Central memory CD4-positive, alpha-beta T cell (primary cell): ENCODE measurements at places on chromosomes 4 and X.

DNA sequence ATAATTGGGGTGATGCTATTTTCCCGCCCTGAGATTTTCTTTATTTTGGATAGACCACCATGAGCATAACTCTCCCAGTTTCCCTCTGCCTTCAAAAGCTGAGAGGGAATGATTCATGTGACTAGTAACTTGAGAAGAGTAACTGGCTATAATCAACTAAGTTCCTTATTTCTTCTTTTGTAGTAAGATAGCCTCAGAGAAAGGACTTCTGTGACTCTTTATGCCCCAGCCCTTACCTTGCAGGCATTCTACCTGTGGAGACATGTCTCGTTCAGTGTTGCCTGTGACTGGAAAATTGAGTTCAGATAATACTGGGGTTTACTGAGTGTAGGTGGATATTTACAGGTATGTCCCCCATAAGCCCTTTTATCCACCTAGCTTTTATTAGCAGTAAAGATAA lies 715.4 kb upstream of the HS3ST1 start:
- DNase-seq = no peak

GRCh38 chrX:103183912-103184311 lies 31.0 kb upstream of the BEX4 start:
- no peak for DNase-seq

GRCh38 chr4:3666263-3666662 lies 99.9 kb upstream of the ADRA2C start:
- DNase-seq = no peak

GRCh38 chr4:109390115-109390768 lies 43.4 kb upstream of the SEC24B start:
- no peak for DNase-seq

DNA sequence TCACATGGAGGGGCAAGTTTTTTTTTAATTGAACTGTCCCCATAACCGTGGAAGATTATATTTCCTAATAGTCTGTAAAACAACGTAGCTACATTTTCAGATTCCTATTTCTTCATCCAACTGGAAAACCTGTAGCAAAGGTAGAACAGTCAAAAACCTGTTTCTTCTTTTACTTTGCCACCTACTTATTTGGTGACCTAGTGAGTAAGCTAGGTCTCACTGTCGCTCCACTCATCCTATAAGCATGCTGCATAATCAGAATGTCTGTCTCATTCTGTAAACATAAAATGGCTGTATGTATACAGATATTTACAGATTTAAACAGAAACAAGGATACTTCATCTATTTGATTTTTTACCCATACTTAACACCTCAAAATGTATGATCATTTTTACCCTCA lies 20.4 kb downstream of the MAML3 start:
- no peak for DNase-seq

- no peak for DNase-seq
Observed at GRCh38 chrX:48497871-48498270, 10.9 kb upstream of the PORCN start.

GRCh38 chrX:13888284-13888683 lies 71.4 kb upstream of the GPM6B start:
- DNase-seq = no peak

GRCh38 chr4:112517911-112518310 lies 1.9 kb upstream of the NEUROG2 start:
- no peak for DNase-seq

DNA sequence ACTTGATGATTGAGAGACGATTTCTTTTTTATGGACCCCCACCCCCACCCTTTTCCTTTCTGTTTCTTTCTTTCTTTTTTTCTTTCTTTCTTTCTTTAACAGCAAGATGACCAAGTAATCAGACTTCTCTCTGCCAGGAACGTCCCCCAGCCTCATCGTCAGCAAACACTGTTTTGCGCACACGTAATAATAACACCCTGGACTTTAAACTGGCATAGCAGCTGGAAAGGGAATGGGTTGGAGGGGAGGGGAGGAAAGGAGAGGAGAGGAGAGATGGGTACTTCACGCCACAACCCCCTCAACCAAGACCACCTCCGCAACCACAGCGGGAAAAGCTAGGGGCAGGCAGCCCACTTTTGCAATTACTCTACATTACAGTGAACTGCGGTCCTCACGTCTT lies 1.1 kb downstream of the GABRA2 start:
- no peak for DNase-seq

- no peak for DNase-seq
Observed at GRCh38 chr4:169998981-169999380, 27.2 kb downstream of the MFAP3L start.

- DNase-seq = no peak
Observed at GRCh38 chrX:128078545-128078944, 26.3 kb upstream of the ACTRT1 start.

DNA sequence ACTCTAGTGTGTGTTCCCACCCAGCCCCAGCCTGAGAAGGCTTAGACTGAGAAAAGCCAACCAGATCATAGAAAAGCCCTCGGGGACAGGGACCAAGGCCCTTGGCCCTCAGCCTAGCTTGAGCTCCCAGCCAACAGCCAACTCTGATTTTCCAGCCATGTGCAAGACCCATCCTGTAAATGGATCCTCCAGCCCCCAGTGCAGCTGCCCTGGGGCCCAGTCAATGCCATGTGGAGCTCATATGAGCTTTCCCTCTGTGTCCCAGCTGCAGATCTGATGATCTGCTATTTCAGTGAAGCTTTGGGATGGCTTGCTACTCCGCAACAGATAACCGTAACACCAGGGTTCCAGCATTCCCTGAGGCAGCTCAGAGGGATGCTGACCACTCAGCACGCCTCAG lies 40.5 kb upstream of the CDKN2AIP start:
- no peak for DNase-seq

DNA sequence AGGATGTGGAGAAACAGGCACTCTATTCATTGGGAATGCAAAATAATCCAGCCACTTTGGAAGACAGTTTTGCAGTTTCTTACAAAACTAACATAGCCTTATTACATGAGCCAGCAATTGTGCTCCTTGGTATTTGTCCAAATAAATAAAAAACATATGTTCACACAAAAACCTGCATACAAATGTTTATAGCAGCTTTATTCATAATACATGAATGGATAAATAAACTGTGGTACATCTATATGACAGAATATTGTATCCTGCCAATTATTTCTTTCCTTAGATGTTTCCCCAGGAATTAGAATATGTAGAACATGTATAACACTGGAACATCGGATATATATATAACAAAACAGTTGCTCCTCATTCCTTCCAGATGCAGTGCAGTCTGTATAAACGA lies 57.7 kb upstream of the VEGFC start:
- DNase-seq = no peak

- no peak for DNase-seq
Observed at GRCh38 chr4:187811591-187811990, 184.0 kb upstream of the ZFP42 start.

GRCh38 chrX:46630141-46630540 lies 56.6 kb downstream of the CHST7 start:
- no peak for DNase-seq

DNA sequence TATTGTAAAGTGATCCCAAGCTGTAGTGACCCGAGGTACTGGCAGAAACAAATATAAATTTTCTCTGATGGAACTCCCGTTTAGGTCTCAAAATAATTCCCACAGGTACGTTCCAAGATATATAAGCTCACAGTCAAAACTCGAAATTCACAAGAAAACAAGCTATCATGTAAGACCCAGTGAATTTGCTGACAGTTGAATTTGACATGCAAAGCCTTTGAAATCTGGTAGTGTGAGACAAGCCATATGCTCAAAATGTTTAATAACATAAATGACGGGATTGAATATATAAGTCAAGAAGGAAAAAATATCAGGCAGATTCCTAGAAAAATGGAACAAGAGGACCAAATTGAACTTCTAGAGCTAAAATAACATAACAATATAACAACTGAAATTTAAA lies 252.8 kb downstream of the TMA16 start:
- DNase-seq = no peak

DNA sequence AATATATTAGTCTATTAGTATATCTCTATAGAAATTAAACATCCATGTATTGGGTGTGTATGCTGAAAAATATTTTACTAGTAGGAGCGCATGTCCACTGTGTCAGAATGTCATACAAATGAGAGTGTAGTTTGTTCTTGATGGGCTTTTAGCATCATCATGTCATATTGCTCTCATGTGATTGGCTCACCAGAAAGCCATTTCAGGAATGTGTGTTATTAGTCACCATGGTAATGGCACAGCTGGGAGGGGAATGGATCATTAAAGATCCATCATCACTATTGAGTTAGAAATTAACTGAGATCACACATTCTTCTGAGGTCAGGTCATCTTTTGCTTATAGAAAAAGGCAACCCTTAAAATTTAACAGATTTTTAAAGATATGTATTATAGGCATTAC lies 77.3 kb downstream of the PHEX start:
- DNase-seq = no peak

DNA sequence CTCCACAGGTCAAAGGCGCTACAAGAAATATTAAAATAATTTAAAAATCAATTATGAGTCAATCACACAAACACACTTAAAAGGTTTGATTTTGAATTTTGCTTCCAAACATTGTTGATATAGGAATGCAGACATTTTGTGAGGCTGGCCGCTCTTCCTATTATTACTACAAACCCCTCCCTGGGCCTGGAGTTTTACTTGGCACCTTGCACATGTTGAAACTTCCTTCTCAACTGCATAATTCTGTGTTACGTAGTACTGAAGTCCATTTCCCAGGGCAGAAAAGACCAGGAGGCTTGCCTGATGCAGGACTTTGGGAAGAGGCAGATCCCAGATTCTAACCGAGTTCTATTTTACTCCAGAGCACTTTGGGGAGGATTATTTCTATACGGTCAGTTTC lies 71.5 kb downstream of the CYTL1 start:
- DNase-seq = no peak

DNA sequence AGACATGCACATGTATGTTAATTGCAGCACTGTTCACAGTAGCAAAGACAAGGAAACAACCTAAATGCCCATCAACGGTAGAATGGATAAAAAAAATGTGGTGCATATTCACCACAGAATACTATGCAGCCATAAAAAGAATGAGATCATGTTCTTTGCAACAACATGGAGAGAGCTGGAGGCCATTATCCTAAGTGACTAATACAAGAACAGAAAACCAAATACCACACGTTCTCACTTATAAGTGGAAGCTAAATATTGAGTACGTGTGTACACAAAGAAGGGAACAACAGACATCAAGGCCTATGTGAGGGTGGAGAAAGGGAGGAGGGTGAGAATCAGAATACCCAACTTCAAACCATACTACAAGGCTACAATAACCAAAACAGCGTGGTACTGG lies 17.4 kb upstream of the LNX1 start:
- DNase-seq = no peak

DNA sequence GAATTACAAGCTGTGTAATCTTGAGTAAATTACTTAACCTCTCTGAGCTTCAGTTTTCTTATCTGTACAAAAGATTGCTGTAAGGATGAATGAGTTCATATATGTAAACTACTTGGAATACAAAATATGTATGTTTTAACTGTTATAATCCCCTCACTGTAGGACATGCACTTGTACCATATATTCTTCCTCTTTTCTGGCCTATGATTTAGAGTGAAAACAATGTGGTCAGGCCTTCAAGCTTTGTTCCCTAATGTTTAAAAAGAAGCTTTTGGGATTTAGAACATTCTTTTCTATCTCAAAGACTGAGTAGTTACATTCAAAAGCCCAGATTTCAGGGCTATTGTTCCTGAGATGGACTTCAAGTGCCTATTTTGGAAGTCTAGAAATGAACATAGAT lies 26.7 kb upstream of the GPRIN3 start:
- no peak for DNase-seq

DNA sequence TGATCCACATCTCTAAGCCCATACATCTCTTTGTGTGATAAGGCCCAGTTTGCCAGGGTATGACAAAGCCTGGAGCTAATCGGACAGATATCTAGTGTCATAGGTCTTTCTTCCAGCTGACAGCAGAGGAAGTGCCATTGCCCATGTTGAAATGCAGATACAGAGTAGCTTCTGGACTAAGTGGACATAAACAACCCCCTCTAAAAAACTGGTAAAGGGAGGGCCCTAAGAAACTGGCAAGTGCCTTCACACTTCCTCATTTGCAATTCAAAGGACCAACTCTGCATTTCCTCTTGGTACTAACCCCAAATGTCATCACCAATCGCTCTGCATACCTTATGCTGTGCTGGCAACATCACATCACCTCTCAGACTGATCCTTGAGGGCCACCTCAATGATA lies 20.8 kb downstream of the ARHGEF6 start:
- no peak for DNase-seq

- DNase-seq = no peak
Observed at GRCh38 chr4:23337292-23337691, 552.6 kb downstream of the PPARGC1A start.

DNA sequence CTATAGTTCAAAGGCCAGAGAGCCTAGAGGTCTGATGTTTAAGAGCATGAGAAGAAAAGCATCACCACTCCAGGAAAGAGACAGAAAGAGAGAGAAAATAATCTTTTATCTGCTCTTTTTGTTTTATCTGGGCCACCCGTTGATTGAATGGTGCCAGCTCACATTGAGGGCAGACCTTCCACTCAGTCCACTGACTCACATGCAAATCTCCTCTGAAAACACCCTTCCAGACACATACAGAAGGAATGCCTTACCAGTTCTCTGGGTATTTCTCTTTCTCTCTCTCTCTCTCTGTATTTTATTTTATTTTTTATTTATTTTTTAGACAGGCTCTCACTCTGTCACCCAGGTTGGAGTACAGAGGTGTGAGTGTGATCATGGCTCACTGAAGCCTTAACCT lies 252.5 kb downstream of the DTHD1 start:
- DNase-seq = no peak

- no peak for DNase-seq
Observed at GRCh38 chr4:48224606-48225005, 45.0 kb downstream of the TEC start.

GRCh38 chr4:136526517-136526916 lies 1005.8 kb downstream of the PCDH18 start:
- DNase-seq = no peak

GRCh38 chr4:102627831-102628523 lies 126.8 kb downstream of the NFKB1 start:
- no peak for DNase-seq

GRCh38 chrX:12367254-12367653 lies 229.0 kb downstream of the FRMPD4 start:
- no peak for DNase-seq

- DNase-seq = no peak
Observed at GRCh38 chr4:70945046-70945445, 42.9 kb downstream of the MOB1B start.

DNA sequence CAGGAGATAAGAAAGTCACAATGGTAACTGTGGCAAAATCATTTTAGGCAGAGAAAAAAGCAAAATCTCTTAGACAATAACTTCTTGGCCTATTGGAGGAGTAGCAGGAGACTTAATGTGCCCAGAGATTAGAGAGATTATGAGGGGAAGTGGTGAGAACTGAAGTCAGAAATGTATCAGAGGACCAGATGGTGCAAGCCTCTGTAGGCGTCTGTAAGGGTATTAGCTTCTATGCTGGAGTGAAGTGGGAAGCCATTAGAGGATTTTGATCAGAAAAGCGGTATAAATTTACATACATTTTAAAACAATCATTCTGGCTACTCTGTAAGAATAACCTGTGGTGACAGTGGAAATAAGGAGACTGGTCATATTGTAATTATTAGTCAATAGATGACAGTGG lies 236.7 kb downstream of the FAT4 start:
- DNase-seq = no peak
